ENCODE measurements at places on chromosomes 13 and 19.
A peak's percentile ranks its signal among the peaks of the same experiment; 100 is the strongest.

DNA sequence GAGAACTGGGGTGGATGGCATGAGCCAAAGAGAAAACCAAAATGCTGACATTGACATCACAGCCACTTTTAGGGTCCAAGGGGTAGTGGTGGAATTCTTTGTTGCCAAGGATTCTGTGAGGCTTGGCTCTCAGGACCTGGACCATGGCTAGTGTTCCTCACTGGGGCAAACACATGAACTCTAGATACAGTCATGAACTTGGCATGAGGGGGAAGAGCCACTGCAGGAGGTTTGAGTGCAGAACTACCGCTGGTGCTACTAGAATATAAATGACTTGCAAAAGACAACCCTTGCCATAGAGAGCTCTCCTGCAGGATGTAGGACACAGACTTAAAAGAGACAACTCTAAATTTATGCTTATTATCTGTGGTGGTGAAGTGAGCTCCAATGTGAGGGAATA is 29.8 kb upstream of the FRY start:
- no peak for DNase-seq

GRCh38 chr19:10981252-10981895 is 20.5 kb downstream of the SMARCA4 start:
- no peak for DNase-seq

GRCh38 chr13:28340272-28340793 is 154.6 kb downstream of the FLT1 start:
- no peak for DNase-seq

DNA sequence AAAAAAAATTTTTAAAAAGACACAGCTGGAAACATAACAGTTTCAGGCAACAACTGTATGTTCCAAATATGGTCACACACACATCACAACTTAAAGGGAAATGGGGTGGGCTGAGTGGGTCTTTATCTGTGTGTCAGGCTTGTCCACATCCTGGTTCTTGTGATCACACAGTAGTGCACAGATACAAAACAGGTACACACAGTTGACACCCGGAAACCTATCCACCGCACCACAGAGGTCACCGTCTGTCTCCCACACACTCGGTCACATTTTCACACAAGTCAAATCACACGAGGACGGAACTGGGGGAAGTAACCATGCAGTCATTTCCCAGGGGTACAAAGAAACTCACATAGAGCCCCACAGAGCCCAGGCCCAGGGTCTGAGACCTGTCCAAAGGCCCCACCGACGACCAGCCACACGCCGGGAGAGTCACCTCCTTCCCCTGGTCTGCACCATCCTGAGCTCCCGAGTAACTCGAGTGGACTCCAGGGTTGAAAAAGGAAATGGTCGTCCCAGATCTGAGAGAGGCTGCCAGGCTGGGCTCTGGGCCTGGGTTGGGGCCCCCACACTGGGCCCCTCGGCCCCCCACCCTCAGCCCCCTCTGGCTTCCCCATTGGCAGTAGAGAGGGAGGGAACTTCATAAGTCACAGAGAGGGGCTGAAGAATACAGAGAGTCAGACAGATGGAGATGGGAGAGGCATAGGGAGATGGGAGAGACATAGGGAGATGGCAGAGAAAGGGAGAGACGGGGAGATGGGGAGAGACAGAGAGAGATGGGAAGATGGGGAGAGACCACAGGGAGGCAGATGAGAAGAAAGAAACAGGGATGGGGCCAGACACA is 1.3 kb upstream of the PPAN start:
- no peak for DNase-seq

GRCh38 chr13:29421118-29421517 is 174.4 kb downstream of the SLC7A1 start:
- no peak for DNase-seq

- no peak for DNase-seq
These were observed 7.2 kb upstream of the KATNAL1 start for GRCh38 chr13:30314562-30314961.

- DNase-seq, result no peak
These were observed 111.8 kb downstream of the SOX1 start for GRCh38 chr13:112178769-112179168.

GRCh38 chr13:36920616-36921185 is 663 bp upstream of the SMAD9 start:
- DNase-seq, result no peak

- DNase-seq, result no peak
These were observed 247.3 kb downstream of the KCTD12 start for GRCh38 chr13:76638882-76639281.

GRCh38 chr19:56282809-56283208 is 10.3 kb downstream of the EDDM13 start:
- no peak for DNase-seq

DNA sequence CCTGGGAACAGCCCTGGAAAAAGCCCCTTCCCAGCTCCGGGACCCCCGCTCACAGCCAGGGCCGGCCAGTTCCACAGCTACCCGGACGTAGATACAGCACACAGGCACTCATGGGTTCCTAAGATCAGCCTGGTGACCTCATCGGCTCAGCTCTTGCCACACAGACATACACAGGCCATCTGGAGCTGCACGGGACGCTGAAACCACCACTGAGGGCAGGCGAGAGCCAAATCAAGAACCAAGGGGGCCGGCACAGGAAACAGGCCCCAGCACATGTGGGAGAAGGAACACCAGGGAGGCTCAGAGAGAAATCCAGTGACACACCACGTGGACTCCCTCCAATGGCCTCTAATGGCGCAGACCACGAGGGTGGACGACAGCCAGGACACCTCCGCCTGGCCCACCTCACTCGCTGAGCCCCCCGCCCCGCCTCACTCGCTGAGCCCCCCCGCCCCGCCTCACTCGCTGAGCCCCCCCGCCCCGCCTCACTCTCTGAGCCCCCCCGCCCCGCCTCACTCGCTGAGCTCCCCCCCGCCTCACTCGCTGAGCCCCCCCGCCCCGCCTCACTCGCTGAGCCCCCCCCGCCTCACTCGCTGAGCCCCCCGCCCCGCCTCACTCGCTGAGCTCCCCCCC is 69.7 kb upstream of the C13orf46 start:
- DNase-seq, result no peak

GRCh38 chr19:18735324-18735723 is 51.8 kb downstream of the CRTC1 start:
- DNase-seq, result no peak

GRCh38 chr19:30226464-30227011 is 145.6 kb upstream of the ZNF536 start:
- DNase-seq, result peak; percentile 32

DNA sequence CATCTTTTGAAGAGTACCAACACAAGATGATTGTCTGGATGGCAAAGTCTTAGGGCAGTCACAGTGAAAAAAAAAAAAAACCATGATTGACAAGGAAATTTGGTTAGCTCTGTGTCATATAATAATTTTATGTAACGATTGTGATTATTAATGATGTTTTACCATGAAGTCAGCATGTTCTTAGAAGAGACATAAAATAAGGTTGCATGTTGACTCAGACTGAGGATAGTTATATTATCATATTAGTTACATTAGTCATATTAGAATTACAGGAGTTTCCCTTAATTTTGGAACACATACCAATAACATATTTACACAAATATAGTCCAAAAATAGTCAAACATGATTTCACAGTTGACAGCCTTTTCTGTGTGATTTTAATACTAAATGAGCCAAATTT is 5.7 kb downstream of the ZNF431 start:
- no peak for DNase-seq

GRCh38 chr19:53294786-53295441 is 27.4 kb upstream of the VN1R4 start:
- DNase-seq, result no peak

DNA sequence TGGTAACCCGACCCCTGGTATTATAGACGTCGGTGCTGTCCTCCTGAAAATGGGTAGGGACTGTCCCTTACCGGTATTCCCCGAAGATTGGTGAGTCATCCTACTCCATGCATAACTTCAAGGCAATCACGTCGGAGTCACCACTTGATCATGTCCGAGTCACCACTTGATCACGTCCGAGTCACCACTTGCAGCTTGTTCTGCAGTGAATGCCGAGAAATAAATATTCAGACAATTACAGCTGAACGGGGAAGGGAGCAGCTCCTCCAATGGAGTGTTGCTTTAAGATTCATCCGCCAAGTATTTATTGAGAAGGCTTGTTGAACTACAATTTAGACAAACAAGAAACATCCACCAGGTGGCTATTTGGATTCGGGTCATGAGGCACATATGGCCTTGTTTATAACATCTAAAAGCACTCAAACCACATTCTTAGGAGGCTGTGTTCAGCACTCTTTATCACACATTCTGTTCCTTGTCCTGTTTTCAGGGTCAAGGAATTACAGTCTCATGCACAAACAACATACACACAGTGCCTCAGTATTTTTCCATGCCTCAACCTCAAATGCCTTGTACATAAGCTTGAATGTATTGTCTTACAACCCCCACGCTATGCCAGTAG is 43.1 kb downstream of the ZNF726 start:
- no peak for DNase-seq

- DNase-seq, result no peak
These were observed at the start of gene TRIM28 for GRCh38 chr19:58543826-58544590. Gene TRIM28, plus strand, starts transcription at chr19:58544064. Its CDS starts 694 bp downstream, at chr19:58544758.

- no peak for DNase-seq
These were observed 14.5 kb downstream of the NKPD1 start for GRCh38 chr19:45146251-45146650.

GRCh38 chr13:95834134-95834765 is 157.3 kb downstream of the DNAJC3 start:
- peak; percentile 72 for DNase-seq

GRCh38 chr13:40640845-40641458 is 25.5 kb downstream of the FOXO1 start:
- no peak for DNase-seq

DNA sequence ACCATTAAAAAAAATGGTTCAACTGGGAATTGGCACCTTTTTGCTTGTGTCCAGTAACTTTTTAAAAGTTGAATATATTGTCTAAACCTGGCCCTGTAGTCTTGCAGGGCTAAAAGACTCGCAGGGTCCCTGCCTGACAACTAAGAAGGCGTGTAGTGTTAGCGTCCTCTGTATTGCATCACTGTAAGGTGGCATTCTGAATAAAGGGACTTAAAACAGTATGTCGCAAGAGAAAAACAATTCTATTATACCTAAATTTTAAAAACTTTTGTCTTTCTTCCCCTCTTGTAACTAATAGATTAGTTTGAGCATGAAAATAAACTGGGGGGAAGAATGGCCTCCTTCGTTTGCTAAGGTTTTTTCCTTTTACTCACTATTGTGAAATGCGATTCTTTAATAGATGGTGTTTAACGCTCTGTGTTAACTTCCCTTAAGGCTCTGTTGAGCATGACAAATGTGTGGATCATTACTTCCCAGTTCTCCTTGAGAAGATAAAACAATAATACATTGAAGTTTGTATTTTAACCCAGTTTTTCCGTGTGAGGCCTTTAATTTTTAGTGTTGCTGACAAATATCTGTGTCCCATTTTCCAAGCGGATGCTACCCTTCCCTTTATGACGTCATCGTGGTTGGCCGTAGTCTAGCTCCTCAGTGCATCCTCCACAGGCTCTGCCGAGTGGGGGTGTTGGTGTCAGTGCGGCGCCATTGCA is 134.6 kb downstream of the KATNAL1 start:
- no peak for DNase-seq

DNA sequence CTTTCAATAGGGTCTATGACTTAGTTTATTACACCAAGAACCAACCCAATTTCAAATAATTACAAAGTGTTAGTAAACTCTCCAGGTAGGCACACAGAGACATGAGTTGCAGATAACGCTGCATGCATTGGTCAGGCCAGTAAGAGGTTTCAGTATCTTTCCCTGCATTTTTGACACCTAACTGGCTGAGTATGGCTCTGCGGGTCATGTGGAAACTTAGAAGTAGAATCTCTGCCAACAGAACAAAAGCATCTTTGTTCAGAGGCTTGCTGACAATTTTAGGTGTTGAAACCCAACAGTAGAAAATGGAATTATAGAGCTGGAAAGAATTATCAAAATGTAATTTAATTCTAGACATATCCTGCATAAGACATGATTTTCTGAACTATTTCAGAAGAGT is 25.3 kb downstream of the HTR2A start:
- no peak for DNase-seq

GRCh38 chr19:13019332-13019731 is 24.1 kb downstream of the NFIX start:
- DNase-seq, result no peak

- DNase-seq, result no peak
These were observed 103.9 kb upstream of the DIAPH3 start for GRCh38 chr13:60267498-60268202.

DNA sequence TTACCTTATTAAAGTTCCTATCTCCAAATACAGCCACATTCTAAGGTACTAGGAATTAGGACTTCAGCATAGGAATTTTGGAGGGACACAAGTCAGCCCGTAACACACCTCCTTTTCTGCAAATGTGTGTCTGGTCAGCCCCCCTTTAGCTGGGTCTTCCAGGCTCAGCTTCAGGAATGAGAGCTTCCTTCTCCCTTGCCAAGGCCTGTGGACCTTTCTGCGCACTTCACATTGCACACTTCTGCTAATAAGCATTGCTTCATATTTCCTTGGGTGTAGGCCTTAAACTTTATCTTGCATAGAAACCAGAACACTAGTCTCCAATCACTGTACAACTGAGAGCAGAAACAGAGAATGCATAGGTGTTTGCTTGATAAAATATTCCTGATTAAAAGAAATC is 4.5 kb upstream of the STK24 start:
- no peak for DNase-seq

DNA sequence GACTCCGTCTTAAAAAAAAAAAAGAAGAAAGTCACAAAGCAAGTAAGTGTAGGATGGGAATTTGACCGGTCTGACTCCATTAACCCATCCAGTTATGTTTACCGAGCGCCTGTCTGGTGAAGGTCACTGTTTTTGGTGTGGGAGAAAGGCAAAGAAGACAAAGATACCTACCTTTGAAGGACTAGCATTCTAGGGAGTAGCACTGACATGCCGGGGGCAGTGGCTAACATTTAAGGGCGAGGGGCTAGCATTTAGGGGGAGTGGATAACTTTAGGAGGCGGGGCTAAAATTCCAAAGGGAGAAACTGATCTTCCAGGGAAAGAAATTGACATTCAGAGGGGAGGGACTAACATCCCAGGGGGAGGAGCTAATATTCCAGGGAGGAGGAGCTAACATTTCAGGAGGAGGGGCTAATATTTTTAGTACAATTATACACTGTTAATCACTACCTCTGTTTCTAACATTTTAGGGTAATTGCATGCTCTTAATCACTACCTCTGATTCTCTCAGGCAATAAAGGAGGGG is 8.7 kb downstream of the GPR32 start:
- DNase-seq, result no peak

DNA sequence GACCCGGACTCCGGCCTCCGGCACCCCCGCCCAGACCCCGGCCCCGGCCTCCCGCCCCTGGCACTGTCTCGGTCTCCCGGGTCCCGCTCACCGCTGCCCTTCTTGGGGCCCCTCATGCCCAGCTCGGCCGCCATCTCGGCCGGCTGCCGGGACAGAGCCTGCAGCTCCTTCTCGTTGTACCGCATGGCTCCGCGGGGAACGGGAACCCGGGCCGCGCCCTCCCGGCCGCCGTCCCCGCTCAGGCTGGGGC is 140 bp downstream of the PLEKHJ1 start:
- DNase-seq, result no peak

- DNase-seq, result peak; percentile 11
These were observed 89.2 kb downstream of the RGCC start for GRCh38 chr13:41546372-41547190.

All from midbrain (tissue), 1 donor.